Naive B cell (primary cell): ENCODE measurements at places on chromosomes 2 and 18.

GRCh38 chr2:62794791-62795190 is 89.3 kb downstream of the EHBP1 start:
- no peak for DNase-seq

- no peak for DNase-seq
Observed at GRCh38 chr18:62810682-62811081, 95.3 kb downstream of the PHLPP1 start.

DNA sequence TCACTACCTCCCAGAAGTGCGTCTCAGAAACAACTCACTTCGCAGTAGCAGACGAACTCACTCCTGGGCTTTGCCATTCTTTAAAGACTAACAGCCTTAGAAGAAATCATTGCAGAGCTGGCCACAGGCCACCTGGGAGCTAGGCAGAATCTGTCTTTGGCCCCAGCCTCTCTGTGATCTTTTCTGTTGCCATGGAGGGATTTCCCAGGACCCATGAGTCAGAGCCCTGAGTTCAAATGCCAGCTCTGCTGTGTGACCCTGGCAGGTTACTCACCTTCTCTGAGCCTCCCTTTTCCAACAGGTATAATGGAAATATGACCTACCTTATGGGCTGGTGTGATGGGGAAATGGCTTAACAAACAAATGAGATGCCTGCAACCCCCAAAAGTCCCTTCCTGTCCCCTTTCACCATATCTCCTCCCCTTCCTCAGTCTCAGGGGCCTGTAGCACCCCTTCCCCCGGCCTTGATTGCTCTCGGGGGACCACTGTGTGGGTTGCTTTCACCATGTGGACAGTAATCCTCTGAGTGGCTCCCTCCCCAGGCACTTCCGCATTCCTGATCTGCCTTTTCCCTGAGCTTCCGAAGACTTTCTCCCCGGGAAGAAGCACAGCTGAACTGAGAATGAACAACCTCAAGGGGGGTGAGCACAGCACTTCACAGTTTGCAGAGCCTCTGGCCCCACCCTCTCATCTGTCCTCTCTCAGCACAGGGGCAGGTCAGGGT is 34.0 kb upstream of the SLC66A3 start:
- no peak for DNase-seq

DNA sequence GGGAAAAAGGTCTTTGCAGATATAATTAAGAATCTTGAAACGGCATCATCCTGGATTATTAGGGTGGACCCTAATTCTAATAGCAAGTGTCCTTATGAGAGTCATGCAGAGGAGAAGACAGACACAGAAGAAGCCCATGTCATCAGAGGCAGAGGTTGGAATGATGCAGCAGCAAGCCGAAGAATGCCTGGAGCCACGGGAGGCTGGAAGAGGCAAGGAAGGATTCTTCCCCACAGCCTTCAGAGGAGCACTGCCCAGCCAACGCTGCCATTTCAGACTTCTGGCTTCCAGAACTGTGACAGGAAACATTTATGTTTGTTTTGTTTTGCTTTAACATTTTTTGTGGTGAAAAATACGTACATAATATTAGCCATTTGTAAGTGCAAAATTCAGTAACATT is 72.3 kb downstream of the MCFD2 start:
- DNase-seq: no peak

DNA sequence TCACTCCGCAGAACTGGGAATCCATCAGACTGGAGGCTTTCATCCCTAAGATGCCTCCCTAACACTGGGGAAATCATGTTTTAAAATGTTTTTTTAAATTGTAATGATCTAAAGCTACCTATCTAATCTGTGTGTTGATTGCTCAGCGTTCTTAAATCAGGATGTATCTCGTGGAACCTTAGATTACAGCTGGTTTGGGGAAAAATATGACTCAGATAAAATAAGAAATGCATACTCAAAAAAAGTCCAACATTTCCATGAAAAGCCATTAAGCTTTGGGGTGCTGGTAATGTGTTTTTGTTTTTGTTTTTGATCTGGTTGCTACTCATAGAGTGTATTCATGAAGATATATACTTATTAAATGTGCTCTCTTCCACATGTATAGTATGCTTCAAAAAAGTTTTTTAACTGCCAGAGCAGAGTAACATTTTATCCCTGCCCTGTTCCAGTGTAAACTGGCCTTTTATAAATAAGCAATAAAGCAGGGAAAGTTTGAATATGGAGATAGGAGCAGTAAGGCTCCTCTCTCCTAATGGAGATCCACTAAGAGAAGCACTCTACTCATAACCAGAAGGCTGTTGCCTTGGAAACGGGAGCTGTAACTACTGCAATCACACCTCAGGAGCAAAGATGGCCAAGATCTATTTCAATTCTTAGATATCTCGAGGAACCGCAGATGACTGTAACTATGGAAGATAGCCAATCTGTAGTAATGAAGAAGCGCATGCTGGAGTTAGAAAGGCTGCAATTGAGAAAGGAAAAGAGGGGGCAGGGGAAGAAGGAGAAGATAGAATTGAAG is 41.6 kb downstream of the ANKRD44 start:
- no peak for DNase-seq

DNA sequence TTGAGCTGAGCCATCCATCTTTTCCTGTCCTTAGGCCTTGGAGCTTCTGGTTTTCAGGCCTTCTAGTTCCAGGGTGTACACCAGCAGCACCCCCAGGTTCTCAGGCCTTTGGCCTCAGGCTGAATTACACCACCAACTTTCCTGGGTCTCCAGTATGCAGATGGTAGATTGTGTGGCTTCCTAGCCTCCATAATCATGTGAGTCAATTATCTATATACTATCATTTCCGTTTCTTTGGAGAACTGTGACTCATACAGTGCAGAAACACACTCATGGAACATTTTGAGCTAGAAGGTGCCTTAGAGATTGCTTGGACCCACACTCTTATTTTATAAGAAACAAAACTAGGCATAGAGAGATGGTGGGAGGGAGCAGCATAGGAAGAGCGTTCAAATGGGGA is 167.4 kb downstream of the NCK2 start:
- DNase-seq: no peak

DNA sequence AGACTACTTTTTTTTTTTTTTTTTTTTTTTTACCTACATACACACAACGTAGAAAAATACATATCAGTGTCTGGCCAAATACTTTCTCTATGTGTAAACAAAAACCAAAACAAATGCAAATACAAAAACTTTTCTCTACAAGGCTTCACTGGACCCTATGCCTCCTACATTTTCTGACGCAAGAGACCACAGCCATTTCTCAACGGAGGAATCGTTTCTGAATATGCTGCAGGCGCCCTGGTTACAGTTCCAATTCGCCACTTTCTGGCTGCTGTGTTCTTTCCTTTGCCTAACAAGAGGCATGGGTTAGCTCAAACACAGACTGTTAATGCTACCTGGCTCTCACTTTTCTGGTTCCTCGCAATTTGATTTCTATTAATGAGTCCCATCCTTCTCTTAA is 96.4 kb downstream of the EPB41L3 start:
- no peak for DNase-seq

DNA sequence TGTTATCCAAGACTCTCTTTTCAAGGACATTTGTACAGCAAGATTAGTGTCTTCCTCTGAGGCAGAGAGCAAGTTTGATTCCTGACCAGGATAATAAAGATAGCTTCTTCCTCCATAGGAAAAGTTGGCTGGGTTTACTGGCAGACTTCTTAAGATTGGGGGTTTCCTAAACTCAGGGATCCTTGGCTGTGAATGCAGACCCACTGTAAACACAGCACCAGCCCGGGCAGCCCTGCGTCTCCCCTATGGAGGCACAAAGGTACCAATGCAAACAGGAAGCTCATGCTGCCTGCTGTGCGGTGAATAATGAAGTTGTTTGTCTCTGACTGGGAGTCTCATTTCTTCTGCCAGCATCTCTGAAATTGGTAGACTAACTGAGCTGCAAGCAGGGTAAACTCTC is 96.2 kb upstream of the ARHGAP28 start:
- no peak for DNase-seq

DNA sequence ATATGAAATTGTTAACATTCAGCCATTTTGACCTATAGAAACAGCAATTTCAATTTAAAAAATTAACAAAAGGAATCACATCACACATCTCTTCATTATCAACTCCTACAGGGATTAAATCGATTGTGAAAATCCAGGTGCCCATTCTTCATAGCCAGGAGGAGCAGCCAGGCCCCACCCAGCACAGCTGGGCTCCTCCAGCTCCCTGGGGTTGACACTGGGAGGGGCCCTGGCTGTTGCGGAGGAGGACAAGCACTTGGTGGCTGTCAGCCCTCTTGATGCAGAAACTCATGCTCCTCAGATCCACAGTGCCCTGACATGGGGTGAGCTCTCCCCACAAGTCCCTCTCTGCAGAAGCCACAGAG is 99.8 kb downstream of the FAM210A start:
- no peak for DNase-seq

GRCh38 chr2:58562276-58562675 is 321.2 kb upstream of the FANCL start:
- DNase-seq: no peak

GRCh38 chr2:168775837-168776236 is 26.6 kb upstream of the NOSTRIN start:
- no peak for DNase-seq

DNA sequence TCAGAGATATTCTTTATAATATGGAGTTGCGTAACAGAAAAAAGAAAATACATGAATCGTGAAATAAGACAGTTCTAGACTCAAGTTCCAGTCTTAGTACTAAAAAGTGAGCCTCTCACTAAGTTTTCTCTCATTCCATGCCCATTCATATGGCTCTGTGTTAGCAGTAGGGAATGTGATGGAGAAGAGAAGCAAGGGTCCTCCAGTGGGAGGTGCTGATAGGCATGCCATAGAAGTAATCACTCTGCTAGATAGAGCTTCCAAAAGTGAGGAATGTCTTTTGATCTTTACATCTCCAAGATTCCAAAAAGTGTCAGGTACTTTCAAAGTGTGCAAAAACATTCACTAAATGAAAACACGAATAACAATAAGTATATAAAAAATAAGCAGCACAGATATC is 678.4 kb downstream of the DCDC2C start:
- DNase-seq: no peak

DNA sequence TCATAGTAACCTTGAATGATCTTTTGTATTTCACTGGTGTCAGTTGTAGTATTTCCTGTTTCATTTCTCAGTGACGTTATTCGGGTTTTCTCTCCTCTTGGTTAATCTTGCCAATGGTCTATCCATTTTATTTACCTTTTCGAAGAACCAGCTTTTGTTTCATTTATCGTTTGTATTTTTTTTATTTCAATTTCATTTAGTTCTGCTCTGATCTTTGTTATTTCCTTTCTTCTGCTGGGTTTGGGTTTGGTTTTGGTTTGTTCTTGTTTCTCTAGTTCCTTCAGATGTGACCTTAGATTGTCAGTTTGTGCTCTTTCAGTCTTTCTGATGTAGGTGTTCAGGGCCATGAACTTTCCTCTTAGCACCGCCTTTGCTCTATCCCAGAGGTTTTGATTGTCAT is 36.7 kb downstream of the SP140 start:
- peak; percentile 37 for DNase-seq

GRCh38 chr18:64164883-64165282 is 16.0 kb upstream of the LINC00305 start:
- no peak for DNase-seq

DNA sequence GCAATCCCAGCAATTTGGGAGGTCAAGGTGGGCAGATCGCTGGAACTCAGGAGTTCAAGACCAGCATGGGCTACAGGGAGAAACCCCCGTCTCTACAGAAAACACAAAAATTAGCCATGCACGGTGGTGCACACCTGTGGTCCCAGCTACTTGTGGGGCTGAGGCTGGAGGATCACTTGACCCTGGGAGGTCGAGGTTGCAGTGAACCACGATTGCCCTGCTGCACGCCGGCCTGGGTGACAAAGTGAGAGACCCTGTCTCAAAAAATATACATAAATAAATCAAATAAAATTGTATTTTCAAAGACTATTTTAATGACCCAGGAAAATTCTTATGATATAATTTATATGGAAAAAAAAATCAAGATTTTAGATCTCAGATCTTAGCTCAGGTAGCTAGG is 191.5 kb downstream of the ZFP36L2 start:
- no peak for DNase-seq

GRCh38 chr2:67516899-67517530 is 119.9 kb downstream of the ETAA1 start:
- no peak for DNase-seq

DNA sequence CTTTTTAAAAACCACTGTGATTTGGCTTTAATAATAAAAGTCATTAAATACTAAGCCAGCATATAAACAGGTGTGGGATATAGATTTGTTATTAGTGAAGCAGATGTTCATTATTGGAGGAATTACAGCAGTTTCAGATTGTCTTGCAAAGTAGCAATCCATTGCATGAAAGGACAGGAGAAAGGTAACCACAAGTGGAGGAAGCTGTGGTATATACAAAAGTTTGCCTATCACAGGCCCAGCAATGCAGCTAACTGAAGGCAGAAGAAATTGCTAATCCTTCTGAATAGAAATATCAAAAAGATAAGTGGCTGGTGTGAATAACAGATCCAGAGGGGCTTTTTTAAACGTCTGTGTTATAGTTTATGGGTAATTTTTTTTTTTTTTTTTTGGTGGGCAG is 199.4 kb downstream of the ZNF385B start:
- DNase-seq: no peak

DNA sequence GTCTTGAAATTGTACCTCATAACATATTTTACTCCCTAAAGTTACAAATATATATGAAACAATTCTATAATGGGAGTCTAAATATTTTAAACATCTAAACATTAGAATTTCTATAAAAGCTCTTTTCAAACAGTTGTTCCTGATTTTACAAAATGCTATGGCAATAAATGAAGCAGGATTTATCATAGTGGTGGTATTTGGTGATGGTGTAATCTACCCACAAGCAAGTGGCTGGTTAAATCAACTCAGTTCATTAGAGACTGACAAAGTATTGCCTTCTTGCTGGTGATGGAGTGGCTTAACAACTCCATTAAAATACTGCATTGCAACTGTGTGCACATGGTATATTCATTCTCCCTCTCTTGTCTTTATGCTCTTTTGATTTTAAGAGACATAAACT is 138.9 kb downstream of the PMAIP1 start:
- DNase-seq: no peak

DNA sequence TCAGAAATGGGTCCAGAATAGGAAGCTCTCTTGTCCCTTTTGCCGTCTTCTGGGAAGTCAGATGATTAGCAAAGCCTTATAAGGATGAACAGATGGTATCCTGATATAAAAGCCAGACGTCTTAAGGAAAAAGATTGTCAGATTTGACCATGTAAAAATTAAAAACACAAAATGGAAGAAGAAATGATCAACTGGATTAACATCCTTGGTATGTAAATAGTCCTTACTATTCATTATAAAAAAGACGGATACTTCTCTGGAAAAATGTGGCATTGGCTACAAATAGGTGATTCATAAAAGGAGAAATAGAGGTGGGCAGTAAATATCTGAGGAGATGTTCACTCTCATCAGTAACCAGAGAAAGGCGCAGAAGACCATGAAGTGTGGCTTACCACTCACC is 33.7 kb upstream of the SCLY start:
- no peak for DNase-seq

DNA sequence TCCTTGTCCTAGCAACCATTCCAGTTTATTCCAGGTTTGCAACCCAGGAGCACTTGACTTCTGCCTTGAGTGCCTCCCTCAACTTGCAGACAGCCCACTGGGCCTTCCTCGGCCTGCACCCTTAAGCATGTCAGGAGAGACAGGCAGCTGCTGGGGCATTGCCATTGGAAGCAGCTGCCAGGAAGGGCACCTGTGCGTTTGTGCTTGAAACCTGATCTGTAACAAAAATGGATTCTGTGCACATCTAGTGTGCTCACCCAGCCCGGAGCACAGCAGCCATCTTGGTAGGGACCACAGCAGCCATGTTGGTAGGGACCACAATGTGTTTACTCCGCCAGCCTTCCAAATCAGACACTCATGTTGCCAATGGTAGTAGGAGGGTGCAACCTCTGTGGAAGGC is 44.3 kb upstream of the GLI2 start:
- no peak for DNase-seq

GRCh38 chr2:99249951-99250350 is 5.5 kb downstream of the LYG2 start:
- no peak for DNase-seq
